ENCODE measurements at places on chromosomes 3 and 15. TPM values are rescaled to one million over a fixed set of nuclear protein-coding genes. Genes with fewer than 3 reads are reported as not detected.

The UBE2E2 gene
- 21.0 TPM for polyA plus RNA-seq

The NANOGP8 gene
- polyA plus RNA-seq, result not detected

The SLC51A gene
- 0.69 TPM for polyA plus RNA-seq

The IL20RB gene
- 83.2 TPM for polyA plus RNA-seq

The LYZL4 gene
- not detected for polyA plus RNA-seq

The SNX33 gene
- 43.4 TPM for polyA plus RNA-seq

The ARNT2 gene
- polyA plus RNA-seq, result 0.33 TPM

The SYNPR gene
- not detected for polyA plus RNA-seq

The UROC1 gene
- not detected for polyA plus RNA-seq

The HRG gene
- polyA plus RNA-seq, result not detected

The GHSR gene
- polyA plus RNA-seq, result not detected

The PLSCR5 gene
- not detected for polyA plus RNA-seq

The CHDH gene
- polyA plus RNA-seq, result 0.53 TPM

The GOLGA8T gene
- not detected for polyA plus RNA-seq

The PPP1R14D gene
- polyA plus RNA-seq, result 0.21 TPM

The IL16 gene
- 3.1 TPM for polyA plus RNA-seq

The KLF15 gene
- 5.0 TPM for polyA plus RNA-seq

The GOLGA8G gene
- polyA plus RNA-seq, result not detected

The RARB gene
- polyA plus RNA-seq, result 2.2 TPM

The TMEM212 gene
- polyA plus RNA-seq, result not detected

Data from esophagus (tissue), 2 donors.